AG08395 (cell line): ENCODE measurements at places on chromosomes 5 and 9.

DNA sequence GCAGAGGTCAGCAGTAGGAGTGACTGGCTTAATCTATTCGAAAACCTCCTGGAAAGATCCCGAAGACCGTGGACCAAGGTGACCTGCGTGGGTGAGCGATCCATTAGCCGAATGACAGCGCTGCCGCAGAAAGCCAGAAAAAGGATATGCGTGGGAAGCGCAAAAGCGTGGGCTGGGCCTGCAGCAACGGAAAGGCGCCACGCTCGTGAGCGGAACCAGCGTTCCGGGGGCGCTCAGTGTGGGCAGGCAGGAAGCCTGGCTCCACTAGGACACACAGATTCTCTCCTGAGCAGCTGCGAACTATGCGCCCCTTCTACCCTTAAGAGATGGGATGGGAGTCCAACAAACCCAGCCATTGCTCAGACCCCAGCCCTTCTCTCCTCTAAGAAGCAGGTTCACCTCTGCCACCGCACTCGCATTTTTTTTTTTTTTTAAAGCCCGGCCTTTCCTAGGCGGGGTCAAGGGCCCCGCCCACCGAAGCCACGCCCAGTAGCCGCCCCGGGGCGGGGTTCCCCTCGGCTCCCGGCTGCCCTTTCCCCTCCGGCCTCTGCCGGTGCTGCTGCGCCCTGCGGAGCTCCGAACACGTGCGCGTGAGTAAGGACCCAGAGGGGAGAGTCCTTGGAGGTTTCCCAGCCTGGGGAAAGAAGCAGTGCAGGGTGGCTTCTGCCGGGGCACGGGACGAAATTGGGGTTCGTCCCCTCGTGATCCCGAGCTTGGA is 19.8 kb upstream of the MATR3 start:
- peak; percentile 98 for DNase-seq

DNA sequence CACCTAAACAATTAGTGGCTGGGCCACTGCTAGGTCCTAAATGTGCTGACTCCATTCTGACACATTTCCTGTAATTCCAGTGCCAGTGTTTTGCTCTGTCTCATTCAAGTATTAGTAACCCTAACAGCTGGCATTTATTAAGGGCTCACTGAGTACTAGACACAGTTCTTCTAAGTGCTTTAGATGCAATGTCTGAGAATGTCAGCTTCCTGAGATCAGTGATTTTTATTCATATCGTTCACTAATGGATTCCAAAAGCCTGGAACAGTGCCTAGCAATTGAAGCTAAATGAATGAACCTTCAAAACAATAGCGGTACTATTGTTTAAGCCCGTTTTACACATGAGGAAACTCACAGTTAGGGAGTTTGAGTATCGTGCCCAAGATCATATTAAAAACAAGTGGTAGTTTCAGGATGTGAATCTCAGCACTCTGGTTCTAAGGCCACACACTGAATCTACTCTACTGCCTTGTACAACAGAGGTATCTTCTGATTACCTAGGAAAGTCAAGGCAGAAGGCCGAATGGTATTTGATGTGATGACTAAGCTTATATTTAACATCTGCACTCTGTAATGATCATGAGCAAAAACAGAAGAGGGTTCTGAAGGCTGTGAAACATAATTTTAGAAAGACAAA is 304.0 kb downstream of the PJA2 start:
- DNase-seq: peak; percentile 78

GRCh38 chr9:34536685-34537084 is 13.9 kb upstream of the ENHO start:
- DNase-seq: no peak

DNA sequence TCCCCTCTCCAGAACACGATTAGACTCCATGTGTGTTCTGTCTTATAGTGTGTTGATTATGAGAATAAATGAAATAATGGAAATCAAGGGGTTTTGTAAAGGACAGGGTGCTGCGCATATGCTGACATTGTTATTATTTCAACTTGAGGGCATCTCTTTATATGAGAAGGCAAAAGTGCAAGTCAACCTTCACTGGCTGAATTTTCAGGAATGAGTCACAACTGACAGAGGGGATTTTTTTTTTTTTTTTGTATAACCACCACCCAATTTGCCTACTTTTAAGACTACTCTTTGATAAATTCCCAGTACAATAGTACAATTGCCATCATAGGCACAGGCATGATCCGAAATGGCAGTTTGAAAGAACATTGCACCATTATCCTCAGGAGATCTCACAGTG is 419.2 kb upstream of the NMUR2 start:
- DNase-seq: no peak

DNA sequence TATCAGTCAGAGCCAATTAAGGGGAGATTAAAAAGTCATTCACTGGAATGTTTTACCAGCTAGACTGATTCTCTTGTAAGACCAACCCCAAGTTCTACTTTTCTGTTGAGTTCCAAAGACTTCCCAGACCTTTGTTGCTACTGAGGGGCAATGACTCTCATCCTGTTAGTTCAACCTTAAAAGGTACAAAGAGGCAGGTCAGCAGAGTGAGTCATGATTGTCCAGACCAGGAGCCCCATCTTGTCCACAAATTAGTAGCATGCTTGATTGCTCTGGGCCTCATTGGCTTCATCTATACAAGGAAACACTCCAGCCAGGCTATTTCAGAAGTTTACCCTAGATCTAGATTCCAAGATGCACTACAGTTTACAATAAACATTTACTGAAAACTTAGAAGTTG is 79.9 kb upstream of the IL7R start:
- DNase-seq: no peak

GRCh38 chr9:36161187-36161586 is 8.0 kb upstream of the CCIN start:
- peak; percentile 55 for DNase-seq

GRCh38 chr5:167982-168660 is 23.2 kb upstream of the LRRC14B start:
- DNase-seq: peak; percentile 95

DNA sequence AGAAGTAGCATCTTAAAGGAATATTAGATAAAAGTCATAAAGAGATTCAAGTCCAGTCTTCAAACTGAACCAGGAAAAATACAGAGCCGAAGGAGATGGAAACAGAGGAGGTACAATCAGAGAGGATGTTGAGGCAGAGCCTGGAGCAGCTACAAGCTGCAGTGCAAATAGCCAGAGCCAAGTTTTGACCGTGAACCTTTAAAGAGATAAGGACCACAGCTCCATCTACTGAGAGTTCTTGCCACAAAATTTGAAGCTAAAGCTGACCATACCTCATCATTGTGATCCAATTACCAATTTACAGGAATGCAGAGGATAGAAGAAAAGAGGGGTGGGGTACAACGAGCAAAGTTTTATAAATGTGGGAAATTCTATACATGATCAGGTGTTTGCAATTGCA is 10.4 kb upstream of the DEPDC1B start:
- no peak for DNase-seq

- DNase-seq: no peak
Observed at GRCh38 chr9:134424818-134425217, 98.6 kb downstream of the RXRA start.

DNA sequence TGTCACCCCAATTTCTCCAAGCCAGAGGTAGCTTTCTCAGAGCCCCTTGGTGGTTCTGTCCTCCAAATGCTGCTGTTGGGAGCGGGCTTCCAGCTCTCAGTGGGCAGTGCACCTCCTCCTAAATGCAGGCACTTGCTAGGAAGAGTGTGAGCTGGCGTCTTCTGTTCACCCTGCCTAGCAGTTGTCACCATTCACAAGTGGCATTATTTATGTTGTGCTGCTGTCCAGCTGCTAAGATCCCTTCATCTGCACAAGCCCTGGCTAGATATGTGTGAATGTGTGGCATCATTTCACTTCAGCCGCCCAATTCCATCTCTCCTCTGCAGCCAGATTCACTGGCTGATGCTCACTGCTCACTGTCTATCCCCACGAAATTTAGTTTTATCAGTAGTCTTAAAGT is 43.7 kb downstream of the SLC36A1 start:
- no peak for DNase-seq

GRCh38 chr5:17080361-17080760 is 137.1 kb upstream of the BASP1 start:
- DNase-seq: no peak

- DNase-seq: no peak
Observed at GRCh38 chr9:120481248-120481647, 98.7 kb downstream of the CDK5RAP2 start.

GRCh38 chr9:32574858-32575257 is 1.9 kb upstream of the NDUFB6 start:
- DNase-seq: no peak

GRCh38 chr9:16396389-16396788 is 474.1 kb downstream of the BNC2 start:
- DNase-seq: no peak

GRCh38 chr5:1009359-1010180 is 968 bp downstream of the NKD2 start:
- no peak for DNase-seq

- no peak for DNase-seq
Observed at GRCh38 chr5:67035098-67035740, 161.4 kb downstream of the CD180 start.

- DNase-seq: no peak
Observed at GRCh38 chr5:69188811-69189161, 597 bp upstream of the CENPH start.

GRCh38 chr9:101458963-101459631 is 23.5 kb upstream of the ALDOB start:
- DNase-seq: peak; percentile 77

DNA sequence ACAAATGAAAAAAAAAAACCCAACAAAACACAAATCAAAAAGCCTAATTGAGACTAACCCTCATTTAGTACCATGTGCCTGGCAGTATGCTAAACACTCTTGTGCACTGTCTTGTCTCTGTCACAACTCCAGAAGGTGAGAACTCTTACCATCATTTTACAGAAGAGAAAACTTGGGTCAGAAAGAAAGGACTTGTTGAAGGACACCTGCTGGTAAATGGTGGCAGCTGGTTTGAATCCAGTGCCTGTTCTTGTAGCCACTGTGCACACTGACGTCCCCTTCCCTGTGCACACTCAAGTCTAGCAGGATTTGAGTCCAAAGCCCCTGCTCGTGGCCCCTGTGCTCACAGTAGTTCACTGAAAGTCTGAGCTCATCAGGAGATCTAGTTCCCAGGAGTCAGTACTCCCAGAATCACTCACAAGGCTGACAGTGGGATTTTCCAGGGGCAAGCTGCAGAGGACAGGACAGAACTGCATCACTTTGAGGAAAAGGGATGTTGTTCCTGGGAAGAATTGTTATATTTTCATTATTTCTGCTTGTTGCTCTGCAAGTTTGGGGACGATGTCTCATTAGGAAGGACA is 43.0 kb upstream of the HSD17B4 start:
- DNase-seq: no peak

- DNase-seq: no peak
Observed at GRCh38 chr5:77981820-77982219, 205.7 kb upstream of the TBCA start.

DNA sequence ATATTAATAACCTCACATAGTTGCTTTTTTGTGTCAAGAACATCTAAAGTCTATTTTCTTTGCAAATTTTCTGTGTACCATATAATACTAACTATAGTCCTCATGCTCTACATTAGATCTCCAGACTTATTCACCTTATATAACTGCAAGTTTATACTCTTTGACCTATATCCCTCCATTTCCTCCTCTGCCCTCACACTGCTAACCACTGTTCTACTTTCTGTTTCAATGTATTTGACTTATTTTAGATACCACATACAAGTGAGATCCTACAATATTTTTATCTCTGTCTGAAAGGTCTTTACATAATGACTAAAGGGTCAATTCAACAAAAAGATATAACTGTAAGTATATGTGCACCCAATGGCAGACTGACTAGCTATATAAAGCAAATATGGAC is 789.7 kb upstream of the ZNF608 start:
- no peak for DNase-seq

GRCh38 chr9:132049323-132049882 is 30.3 kb downstream of the MED27 start:
- no peak for DNase-seq

DNA sequence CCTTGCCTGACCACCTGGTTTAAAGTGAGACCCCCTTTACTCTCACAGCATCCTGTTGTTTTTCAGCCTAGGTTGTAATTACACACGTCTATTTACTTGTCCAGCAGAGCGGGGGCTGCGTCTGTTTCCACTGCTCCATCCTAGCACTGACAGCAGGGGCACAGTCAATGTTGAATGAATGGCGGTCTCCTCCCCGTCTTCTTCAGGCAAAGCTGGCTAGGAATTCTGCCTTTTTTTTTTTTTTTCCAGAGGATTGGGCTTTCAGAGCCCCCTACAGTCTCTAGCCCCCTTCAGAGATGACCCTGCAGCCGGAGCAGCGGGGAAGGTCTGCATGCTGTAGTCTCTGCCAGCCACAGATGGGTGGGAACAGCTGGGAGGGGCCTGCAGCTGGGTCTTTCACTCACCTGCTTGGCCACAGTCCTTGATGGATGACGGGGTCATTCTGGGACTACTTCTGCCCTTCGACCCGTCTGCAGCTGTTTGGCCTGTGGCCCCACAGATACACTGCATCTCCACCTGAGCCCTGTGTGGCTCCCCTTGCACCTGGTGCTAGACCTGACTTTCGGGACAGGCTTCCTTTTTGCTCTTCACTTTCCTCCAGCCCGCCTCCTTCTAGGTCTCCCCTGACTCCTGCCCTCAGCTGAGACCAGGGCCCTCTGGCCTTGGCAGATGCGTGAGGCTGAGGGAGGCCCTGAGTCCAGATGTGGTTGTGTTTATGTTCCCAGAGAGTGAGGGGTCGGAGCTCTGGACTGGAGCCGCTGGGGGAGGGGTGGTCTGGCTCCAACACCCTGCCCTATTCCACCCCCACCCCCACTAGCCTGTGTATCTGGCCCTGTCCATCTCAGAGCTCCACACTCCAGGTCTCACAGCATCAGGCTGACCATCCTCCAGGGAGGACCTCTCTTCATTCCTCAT is 8.0 kb downstream of the PITX1 start:
- DNase-seq: no peak
